SK-N-SH (cell line): ENCODE measurements at places on chromosomes 16 and 17.

DNA sequence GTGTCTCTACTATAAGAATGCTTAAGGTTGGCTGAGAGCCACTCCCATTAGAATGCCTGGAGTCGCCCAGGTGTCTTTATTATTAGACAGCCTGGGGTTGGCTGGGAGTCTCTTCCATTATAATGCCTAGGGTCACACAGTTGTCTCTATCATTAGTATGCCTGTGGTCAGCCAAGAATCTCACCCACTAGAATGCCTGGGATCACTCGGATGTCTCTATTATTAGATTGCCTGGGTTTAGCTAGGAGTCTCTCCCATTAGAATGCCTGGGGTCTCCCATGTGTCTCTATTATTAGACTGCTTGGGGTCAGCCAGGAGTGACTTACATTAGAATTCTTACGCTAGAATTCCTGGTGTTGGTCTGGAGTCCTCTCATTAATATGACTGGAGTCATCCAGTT is 2255.3 kb downstream of the TP53TG3F start:
- no peak for DNase-seq

DNA sequence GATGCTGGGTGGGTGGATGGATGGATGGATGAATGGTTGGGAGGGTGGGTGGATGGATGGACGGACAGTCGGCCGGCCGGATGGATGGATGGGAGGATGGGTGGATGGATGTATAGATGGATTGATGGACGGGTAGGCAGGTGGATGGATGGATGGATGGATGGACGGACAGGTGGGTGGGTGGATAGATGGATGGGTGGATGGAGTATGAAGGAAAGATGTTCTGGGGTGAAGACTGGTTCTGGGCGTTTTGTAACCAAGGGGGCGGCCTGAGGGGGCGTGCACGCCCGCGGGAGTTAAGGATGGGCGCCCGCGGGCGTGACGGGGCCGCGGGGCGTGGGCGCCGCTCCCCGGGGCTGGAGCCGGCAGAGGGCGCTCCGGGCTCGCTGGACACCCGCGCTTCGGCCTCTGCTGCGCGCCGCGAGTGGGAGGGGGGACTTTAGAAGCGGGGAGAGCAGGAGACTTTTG is at the start of gene NECAB2:
TSS of gene NECAB2 (plus strand) at position 407 of the 468 bp plus-strand sequence. CDS start 405 bp downstream, outside the sequence.
- DNase-seq, result peak; percentile 94

DNA sequence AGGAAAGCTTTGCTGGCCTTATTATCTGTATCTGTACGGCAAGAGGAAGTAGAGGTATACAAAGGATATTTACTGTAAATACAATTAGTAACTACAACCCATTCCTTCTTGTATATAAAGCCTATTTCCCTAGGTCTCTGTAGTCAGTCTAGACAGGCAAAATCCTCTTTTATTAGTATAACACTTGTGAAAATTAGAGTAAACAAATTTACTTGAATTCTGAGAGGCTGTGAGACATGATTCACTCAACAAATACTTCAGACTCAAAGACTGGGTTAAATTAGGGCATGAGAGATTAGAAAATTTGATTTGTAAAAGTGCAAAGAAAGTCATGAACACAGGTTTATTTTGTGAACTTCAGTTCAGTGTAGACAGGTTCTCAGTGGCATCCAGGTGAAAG is 30.9 kb upstream of the CDH8 start:
- no peak for DNase-seq

GRCh38 chr17:60395508-60396065 is 3.7 kb upstream of the USP32 start:
- no peak for DNase-seq

GRCh38 chr17:1033503-1033902 is 36.6 kb downstream of the TIMM22 start:
- no peak for DNase-seq

DNA sequence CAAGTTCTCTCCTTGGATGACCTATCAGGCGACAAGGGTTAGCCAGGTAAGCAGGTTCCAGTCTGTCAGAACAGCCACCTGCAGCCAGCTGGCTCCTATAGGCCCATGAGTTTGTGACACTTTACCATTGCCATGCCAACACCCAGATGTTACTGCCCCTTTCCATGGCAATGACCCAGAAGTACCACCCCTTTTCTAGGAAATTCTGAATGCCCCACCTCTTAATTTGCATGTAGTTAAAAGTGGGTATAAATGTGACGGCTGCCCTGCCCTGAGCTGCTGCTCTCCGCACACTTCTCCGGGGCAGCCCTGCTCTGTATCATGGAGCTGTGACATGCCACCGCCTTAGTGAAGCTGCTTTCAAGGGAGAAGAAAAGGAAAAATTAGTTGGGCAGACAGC is 10.0 kb upstream of the SECTM1 start:
- DNase-seq, result no peak

DNA sequence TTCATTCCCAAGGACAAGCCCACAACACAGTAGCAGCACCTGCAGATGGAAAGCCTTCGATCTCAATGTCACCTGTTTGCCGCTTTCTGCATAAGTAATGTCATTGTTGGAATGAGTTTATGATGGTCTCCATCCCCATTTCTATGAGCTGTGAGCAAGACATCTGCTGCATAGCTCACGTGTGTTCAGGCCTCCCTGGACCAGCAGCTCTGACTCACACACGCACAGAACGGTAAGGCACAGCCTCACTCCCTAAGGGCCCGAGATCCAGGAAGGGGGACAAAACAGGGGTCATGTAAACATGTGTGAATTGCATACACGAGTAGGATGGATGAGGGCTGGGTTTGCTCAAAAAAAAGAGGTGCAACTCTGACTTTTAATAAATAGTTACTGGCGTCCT is 223.1 kb downstream of the SOX9 start:
- no peak for DNase-seq

DNA sequence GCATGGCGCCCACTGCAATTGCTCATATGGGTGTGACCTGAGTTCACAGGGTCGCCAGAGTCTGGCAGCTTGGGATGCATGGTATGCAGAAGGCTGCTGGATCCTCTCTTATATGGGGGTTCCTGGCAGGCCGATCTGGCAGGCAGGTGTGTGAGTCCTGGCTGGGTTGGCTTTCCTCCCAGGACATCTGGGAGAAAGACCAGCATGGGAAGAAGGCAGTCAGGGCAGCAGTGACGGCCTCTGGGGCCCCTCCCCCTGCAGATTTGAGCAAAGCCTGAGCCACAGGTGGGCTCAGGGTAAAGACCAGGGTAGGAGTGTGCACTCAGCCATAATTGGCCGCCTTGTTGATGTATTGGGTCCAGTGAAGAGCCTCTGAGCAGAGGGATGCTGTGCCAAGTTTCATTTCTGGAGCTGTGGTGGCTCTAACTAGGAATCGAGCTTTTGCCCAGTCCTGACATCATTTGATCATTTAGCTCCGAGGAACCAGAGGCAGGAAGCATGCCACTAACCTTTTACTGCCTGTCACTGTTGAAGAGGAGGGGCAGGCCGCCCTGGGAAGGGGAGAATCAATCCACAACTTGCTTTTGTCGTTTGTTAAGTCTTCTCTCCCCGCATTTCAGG is 174.3 kb downstream of the CCDC182 start:
- DNase-seq, result no peak

DNA sequence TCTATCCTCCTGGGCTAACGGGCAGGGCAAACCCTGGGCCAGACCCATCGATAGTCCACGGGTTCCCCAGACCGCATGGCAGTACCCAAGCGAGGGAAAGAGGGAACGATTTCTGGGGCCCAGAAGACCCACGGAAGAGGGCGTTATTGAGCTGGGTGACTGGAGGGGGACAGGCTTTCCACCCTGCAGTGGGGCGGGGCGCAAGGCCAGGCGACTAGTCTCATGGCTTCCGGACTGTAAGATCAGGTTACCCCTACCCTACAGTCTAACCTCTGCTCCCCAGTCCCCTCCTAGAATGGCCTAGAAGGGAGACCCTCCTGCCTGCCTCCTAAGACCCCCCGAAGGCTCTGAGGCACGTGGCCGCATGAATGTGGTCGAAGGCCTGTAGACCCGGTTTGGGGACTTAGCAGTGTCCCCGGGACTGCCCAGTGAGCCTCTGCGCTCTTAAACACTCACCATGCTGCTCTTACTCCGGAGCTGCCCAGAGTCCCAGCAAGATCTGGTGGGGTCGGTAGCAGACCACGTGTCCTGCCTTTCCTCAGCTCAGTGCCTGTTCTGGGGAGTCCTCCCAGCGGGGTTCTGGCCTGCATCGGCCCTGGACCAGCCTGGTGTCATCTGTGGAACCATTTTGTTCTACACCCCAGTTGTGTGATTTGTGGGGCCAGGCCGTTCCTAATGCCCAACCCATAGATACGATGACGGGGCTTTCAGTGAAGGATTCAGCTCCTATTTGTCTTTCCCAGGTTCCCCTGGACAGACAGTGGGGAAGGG is 13.2 kb upstream of the AURKB start:
- peak; percentile 54 for DNase-seq

DNA sequence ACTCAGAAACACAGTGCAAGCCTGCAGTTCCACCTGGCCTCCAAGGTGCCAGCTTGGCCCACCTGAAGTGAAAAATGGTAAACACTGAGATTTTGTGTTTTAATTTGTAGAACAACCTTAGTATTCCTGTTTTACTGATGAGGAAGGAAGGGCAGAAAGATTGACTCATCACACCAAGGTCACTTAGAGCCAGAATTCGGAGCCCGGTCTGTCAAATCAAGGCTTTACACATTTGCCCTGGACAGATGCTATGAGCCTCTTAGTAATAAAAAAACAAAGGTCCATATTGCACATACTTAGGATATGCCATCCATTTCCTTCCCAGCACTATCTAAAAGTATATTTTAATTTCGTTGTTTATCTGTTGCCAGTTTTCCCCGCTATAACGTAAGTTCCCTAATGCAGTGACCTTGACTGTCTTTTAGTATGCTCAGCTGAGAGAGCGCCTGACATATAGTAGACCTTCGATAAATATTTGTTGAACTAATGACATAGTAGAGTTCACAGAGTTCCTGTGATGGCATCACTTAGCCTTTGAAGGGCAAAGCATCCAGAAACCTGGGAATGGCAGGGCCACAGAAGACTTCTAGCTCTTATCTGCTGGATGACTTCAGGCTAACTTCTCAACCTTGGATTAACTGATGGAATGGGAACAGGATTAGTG is 7.2 kb upstream of the TBKBP1 start:
- no peak for DNase-seq

DNA sequence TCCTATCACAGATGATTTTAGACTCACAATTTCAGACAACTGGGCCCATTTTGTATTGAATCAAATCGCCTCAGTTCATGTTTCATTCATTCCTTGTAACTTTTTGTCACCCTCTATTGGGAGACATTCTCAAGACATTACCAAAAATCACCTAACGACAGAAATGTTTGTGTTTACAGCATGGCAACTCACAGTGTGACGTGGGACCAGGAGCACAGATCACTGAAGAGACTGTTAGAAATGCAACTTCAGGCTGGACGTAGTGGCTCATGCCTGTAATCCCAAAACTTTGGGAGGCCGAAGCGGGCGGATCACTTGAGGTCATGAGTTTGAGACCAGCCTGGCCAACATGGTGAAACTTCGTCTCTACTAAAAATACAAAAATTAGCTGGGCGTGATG is 249.6 kb downstream of the NTN1 start:
- no peak for DNase-seq

- DNase-seq, result peak; percentile 72
Measured at GRCh38 chr16:50390914-50391716, 22.3 kb upstream of the BRD7 start.

- no peak for DNase-seq
Measured at GRCh38 chr17:37706446-37706845, 38.4 kb downstream of the HNF1B start.

DNA sequence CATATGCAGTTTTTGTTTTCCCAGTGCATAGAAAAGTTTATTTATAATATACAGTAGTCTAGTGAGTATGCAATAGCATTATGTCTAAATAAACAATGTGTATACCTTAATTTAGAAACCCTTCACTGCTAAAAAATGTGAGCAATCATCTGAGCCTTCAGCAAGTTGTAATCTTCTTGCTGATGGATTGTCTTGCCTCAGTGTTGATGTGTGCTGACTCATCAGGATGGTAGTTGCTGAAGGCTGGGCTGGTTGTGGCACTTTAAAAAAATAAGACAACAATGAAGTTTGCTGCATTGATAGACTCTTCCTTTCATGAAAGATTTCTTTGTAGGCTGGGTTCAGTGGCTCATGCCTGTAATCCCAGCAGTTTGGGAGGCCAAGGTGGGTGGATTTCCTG is 13.9 kb upstream of the CAPNS2 start:
- no peak for DNase-seq

- no peak for DNase-seq
Measured at GRCh38 chr17:40071313-40072039, 8.7 kb downstream of the THRA start.

GRCh38 chr17:64281962-64282752 is 19.1 kb upstream of the TEX2 start:
- peak; percentile 80 for DNase-seq

- DNase-seq, result peak; percentile 71
Measured at GRCh38 chr17:79702034-79702433, 28.7 kb upstream of the ENPP7 start.

DNA sequence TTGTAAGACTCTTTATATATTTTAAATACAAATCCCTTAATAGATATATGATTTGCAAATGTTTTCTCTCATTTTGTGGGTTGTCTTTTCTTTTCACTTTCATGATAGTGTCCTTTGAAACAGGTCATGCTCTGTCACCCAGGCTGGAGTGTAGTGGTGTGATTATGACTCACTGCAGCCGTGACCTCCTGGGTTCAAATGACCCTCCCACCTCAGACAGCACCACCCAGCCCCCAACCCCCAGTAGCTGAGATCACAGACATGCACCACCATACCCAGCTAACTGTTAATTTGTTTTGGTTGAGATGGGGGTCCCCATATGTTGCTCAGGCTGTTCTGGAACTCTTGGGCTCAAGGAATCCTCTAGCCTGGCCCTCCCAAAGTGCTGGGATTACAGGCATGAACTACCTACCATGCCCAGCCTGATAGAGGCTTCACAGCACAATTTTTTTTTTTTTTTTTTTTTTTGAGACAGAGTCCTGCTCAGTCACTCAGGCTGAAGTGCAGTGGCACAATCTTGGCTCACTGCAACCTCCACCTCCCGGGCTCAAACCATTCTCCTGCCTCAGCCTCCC is 18.5 kb upstream of the TMIGD1 start:
- no peak for DNase-seq

DNA sequence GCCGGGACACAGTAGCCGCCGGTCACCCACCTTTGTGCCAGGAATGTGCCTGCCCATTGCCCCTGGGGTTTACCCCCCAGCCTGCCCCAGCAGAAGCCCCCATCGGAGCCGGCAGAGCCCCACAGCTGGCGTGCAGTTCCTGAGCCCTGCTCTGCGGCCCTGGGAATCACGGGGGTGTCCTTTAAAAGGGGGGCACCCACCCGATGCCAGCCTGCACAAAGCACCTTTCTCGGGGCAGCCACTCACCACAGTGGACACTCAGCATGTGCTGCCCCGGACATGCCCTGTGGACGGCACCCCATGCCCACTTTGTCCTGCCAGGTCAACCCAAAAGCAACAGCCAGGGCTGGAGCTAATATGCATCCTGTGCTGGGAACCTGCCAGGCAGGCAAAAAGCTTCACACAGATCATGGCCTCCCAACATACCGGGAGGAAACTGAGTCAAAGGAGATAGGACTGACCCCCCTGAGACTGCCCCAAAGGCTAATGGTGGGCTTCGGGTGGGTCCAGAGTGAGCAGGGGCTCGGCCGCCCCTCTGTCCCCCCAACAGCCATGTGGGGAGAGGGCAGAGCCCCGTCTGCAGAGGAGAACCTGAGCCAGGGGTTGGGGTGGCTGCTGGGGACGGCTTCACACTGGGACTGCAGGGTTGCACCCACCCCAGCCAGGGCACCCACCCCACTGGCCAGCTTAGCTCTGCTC is 45.8 kb upstream of the ZC3H18 start:
- no peak for DNase-seq

- DNase-seq, result no peak
Measured at GRCh38 chr16:13992322-13992721, 72.4 kb downstream of the ERCC4 start.

GRCh38 chr17:9928601-9929333 is 23.7 kb upstream of the RCVRN start:
- peak; percentile 58 for DNase-seq
